ENCODE measurements at places on chromosomes 16 and 17.
A peak's percentile ranks its signal among the peaks of the same experiment; 100 is the strongest.

DNA sequence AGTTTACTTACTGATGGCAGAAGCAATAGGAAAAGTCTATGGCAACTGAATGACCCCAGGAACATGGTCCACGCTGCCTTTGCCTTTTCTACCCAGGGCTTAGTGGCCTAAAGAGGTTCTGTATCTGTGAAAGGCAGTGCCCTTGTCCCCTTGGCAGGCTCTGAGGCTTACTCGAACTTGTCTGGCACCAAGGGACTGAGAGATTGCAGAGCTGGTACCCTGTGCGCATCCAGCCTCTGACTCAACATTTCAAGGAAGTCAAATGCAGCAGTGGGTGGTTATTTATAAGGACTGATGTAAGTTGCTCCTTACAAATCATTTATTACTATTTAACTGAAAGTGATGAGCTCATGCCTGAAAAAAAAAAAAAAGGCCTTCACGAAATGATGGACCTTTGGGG, 299.9 kb upstream of the MYOCD start:
- DNase-seq = no peak

- DNase-seq = peak; percentile 52
Measured at GRCh38 chr16:47565454-47565853, 104.3 kb downstream of the PHKB start.

DNA sequence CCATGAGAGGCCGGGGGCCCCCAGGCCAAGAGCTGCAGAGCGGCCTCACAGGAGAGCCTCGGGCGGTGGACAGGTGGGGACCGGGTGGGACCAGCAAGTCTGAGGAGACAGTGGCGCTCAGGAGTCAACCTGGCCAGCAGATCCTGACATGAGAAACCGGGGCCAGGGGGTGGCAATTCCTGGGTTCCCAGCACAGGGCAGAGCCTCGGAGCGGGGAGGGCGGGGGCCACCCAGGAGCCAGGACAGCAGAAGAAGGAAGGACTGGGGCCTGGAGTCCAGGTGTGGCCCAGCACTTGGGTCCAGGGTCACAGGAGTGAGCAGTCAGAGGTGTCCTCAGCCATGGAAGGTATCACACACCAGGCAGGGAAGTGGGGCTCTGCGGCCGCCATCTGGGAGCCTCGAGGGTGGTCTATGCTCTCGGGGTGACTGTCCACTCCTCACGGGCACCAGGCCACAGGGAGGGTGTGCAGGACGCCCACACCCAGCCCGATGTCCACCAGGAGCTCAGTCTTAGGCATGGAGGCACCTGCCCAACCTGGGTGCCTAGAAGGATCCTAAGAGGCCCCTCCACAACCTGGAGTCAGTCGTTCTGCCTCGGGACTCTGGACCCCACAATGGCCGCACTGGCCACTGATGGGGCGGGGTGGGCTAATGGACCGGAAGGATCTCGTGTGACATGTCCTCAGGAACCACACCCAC, 29.1 kb downstream of the PIEZO1 start:
- no peak for DNase-seq

- no peak for DNase-seq
Measured at GRCh38 chr17:57721967-57722703, 23.0 kb downstream of the CCDC182 start.

DNA sequence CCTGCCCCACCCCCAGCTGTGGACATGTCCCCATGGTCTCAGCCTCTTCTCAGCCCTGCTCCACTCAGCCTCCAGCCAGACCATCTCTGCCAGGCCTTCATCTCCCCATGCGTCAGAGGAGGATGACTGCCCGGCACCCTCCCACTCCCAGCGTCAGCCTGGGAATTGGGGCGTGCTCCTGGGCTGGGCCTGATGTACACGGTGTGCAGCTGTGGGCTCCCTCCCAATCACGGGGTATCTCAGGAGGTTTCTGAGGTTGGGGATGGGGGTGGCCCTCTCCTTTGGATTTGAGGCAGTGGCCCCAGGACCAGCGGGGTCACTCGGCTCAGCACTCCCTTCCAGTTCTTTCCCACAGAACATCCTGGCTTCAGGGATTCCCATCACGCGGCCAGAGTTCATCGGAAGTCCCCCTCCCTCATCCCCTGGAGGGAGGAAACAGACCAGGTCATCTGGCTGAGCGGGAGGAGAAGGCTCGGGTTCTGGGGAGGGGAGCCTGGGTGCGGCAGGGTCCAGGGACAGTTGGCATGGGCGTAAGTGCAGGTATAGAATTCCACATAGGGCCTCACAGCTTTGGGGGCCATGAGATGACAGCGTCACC, 36.9 kb downstream of the SOCS3 start:
- no peak for DNase-seq

Measured in fibroblast of skin of scalp (primary cell).